GOT3 (cell line): ENCODE measurements at places on chromosomes 5 and 9.

GRCh38 chr5:156815988-156816599 lies 34.0 kb upstream of the PPP1R2B start:
- no peak for DNase-seq

- no peak for DNase-seq
Observed at GRCh38 chr5:96809921-96810320, 2.2 kb upstream of the ERAP1 start.

- DNase-seq: no peak
Observed at GRCh38 chr9:81032030-81032572, 657.2 kb downstream of the TLE1 start.

- peak; percentile 47 for DNase-seq
Observed at GRCh38 chr9:131762356-131762932, 22.6 kb upstream of the RAPGEF1 start.

- DNase-seq: no peak
Observed at GRCh38 chr5:980966-981365, 27.6 kb upstream of the NKD2 start.

DNA sequence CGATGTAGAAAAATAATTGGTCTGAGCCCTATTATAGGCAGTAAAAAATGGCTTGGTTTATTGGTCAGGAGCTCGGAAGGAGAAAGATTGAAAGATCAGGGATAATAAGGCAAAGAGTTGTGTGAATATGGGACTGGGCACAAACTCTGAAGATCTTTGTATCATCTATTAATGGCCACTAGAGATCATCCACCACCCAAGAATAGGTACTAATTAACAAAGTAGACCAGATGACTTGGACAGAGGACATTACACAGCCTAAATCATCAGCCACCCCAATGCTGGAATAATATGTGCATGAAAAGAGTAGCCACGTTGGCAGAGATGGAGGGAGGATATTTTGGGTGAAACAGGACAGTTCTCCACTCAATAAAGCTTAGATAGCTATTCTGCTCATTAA lies 364.1 kb downstream of the EFNA5 start:
- DNase-seq: no peak

GRCh38 chr9:18058564-18059442 lies 415.1 kb upstream of the ADAMTSL1 start:
- no peak for DNase-seq

DNA sequence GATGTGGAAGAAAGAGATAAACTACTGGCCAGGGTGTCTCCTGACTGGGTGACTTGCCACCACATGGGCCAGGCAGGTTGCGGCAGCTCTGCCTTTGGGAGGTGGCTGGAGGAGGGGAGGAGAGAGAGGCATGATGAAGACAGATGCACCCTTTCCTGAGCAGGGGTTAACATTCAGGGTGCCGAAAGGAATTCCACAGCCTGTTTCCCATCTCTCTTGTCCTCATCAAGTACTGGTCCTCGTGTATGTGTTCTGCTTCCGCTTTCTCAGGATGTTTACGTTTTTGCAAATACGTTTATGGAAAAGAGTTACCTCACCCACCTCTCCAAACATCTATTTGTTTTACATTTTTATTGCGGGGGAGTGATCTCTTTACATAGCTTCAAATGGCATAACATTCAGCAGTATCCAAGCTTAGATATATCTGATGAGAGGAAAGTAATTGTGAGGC lies 73.4 kb downstream of the C9orf85 start:
- DNase-seq: no peak

GRCh38 chr5:73499187-73499586 lies 945 bp downstream of the BTF3 start:
- DNase-seq: no peak

DNA sequence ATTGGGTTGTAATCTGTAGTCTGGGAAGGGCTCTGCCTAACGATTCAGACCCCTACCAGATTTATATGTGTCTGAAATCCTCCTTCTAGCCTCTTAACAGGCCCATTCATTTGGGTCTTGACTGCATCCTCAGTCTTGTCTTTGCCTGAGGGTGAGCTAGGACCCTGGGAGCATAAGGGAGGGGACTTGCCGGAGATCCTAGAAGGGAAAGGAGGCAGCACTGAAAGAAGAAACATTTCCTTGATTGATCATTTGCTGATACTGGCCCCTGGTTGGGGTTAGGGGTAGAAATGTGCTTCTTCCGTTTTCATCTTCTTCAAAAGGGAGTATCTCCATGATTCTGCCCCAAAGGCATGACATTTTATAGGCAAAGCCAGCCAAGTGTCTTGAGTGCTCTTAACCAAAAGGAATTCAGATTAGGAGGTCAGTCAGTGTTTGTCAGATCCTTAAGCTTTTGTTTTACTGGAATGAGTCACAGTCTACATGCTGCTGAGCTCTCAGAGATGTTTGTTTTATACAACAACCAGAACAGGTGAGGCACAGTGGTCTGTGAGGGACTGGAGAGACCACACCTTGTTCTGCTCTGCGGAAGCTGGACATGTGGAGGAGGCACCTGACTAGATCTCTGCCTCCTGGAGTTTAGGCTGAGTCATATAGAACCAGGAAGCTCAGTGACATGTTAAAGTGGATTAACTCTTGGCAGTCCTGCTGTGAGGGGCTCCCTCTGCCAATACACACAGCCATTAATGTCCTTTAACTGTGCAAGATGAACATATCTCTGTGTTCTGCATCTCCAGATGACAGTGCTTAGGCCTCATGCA lies 37.7 kb downstream of the PCDHAC2 start:
- no peak for DNase-seq

- DNase-seq: peak; percentile 37
Observed at GRCh38 chr9:92671323-92671722, 1.4 kb upstream of the IPPK start.

DNA sequence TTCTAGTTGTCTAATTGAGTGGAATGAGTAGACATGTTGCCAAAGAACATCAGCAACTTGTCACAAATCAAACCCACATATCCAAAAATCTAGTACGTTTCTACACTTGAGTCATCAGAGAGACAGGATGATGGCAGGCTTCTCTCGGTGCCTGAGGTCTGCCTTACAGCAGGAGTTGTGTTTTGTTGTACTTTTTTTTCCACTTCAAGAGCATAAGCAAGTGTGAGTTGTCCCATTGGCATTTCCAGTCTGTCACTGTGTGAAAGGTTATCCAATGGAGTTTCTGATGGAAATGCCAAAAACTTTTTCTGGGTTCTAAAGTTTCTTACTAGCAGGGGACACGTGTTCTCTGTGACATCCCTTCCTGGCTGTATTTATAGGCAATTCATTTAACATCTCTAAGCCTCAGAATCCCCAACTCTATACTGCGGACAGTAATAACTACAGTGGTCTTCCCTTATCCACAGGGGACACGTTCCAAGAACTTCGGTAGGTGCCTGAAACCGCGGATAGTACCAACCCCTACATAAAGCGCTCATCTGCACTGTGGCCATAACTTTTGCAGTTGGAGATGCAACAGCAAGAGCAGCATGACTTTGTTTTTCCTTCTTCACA lies 246.5 kb downstream of the SYK start:
- no peak for DNase-seq

- no peak for DNase-seq
Observed at GRCh38 chr9:33099754-33100153, 23.3 kb upstream of the SMU1 start.

- no peak for DNase-seq
Observed at GRCh38 chr5:123359454-123360200, 63.6 kb downstream of the CEP120 start.

DNA sequence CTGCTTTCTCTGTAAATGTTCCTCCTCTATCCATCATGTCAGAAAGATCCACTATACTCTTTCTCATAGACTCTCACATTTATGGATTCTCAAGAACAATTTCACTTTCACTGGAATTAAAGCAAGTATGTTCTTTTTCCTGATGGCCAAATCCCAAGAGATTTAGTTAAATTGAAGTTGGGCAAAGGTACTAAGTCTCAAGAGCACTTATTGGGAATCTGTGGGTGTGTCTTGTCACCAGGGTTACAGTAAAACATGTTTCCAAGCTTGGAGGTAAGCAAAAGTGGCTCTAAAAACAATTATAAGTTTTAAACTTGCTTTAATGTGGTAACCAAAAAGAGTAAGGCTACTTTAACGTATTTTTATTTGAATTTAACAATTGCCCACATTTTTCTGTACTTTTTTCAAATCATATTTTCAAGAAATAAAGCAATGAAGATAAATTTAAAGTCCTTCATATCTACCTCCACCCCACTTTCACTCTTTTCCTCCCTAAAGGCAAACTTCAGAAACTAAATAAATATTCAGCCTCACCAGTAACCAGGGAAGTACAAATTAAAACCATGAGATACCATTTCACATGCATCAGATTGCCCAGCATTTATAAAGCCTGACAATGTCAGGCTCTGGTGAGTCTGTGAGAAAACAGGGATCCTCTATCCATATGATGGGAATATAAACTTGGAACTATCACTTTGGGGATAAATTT lies 387.4 kb downstream of the CETN3 start:
- no peak for DNase-seq

- DNase-seq: no peak
Observed at GRCh38 chr5:10800852-10801251, 39.8 kb upstream of the DAP start.

- DNase-seq: no peak
Observed at GRCh38 chr9:86792136-86792535, 155.2 kb downstream of the GAS1 start.

GRCh38 chr9:135997090-135998015 lies 36.2 kb upstream of the UBAC1 start:
- no peak for DNase-seq

GRCh38 chr9:96515621-96516470 lies 65.9 kb downstream of the HABP4 start:
- DNase-seq: no peak

DNA sequence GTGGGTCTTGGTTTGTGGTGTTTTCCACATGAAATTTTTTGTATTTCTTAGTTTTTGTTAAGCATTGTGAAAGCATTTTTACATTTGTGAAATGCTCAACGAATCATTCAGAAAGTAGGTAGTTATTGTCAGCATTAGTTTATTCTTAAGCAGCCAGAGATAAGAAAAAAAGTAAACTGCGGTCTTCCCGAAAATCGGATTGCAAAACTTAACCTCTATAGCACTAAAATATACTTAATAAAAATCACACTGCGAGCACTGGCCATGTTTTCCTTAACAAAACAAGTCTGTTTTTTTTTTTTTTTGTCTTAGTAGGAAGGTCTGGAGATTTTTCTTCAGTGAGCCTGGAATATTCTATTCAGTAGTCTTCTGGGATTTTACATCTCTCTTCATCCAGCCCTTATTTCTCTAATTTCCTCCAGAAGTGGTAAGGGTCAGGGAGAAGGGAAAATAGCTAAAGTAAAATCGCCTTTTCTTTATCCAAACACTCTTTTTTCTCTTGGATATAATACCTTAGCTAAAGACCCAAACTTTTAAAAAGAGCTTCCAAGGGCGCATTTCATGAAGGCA lies 289.9 kb downstream of the DMAC1 start:
- no peak for DNase-seq

DNA sequence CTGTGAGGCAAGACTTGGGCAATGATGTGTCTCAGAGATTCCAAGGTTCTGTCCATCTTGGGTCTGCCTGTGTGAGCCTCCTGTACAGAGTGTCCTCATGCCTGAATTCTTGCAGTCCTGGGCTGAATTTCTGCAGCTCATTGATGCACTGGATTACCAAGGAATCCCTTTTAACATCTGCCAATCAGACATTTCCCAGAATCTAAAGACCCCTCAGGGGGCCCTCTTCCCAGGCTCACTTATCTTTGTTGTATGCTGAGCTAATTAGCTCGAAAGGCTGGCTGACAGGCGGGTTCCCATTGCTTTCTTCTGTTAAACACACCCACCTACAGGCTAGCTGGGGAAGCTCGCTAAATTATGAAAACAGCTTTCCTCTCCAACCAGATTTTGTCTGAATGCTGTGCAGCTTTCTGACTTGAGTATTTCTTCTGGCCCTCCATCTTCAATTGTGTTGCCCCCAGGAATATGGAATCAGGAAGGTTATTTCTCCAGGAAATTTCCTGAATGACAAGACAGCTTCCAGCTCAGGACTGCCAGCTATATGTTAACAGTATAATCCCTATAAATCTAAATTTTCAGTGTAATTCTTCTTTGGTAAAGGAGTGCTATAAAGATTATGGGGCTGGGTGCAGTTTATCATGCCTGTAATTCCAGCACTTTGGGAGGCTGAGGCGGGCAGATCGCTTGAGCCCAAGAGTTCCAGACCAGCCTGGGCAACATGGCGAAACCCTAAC lies at the start of gene LIX1:
Gene LIX1 (minus strand): TSS at position 91 of the 734 bp plus-strand sequence. CDS start 35 bp downstream, at position 56.
- no peak for DNase-seq

- DNase-seq: no peak
Observed at GRCh38 chr5:158060212-158060611, 201.3 kb upstream of the CLINT1 start.

- no peak for DNase-seq
Observed at GRCh38 chr5:64811050-64811640, 42.4 kb downstream of the CWC27 start.

DNA sequence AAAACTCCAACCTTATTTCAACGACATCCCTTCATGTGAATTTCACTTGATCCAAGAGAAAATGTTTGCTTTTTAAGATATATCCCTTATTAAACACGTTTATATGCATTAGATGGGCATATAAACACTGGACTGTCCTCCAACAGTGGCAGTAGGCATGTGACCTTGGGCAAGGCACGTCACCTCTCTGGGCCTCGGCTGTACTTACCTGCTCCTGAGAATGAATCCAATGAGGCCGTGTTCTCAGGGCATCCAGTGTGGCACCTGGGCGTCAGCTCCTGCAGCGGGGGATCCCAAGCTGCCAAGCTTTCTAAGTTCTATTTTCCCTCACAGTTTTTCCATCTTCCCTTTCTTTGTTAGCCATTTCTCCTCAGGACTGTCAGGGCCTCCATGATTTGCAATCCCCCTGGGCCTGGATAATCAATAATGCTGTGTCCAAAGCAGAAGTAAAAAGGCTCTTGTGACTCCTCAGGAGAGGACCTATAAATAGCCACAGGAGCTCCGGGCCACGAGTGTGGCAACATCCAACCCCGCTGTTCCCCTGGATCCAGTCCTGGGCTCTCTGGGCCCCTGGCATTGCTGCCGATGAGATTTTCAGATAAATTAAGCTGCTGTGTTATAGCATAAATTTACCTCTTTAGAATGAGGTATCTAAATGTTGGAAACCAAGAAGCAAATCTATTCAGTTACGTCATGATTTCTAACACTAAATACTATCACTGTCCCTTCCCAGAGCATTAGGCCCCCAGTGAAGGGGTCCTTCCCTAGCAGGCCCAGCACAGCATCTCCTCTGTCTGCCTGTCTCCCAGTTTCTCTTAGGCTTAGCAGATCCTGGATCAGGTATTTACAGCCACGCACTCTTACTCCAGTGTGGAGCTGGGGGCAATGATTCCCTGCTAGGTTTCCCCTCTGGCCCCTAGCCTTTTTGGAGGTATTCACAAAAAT lies 76.8 kb downstream of the PTPN3 start:
- no peak for DNase-seq

- DNase-seq: no peak
Observed at GRCh38 chr9:87372356-87372851, 125.3 kb upstream of the DAPK1 start.
